ENCODE measurements at places on chromosomes 6 and 20.

- DNase-seq, result no peak
Measured at GRCh38 chr6:5507131-5507681, 245.9 kb downstream of the FARS2 start.

- DNase-seq, result no peak
Measured at GRCh38 chr6:136639702-136640101, 89.5 kb upstream of the MAP7 start.

- no peak for DNase-seq
Measured at GRCh38 chr6:131205481-131206244, 70.4 kb downstream of the AKAP7 start.

GRCh38 chr20:24368253-24368652, 101.2 kb upstream of the SYNDIG1 start:
- DNase-seq, result no peak

GRCh38 chr20:49888212-49889000, 26.9 kb downstream of the SPATA2 start:
- peak; percentile 35 for DNase-seq

- no peak for DNase-seq
Measured at GRCh38 chr6:84224251-84224650, 3.2 kb downstream of the CEP162 start.

DNA sequence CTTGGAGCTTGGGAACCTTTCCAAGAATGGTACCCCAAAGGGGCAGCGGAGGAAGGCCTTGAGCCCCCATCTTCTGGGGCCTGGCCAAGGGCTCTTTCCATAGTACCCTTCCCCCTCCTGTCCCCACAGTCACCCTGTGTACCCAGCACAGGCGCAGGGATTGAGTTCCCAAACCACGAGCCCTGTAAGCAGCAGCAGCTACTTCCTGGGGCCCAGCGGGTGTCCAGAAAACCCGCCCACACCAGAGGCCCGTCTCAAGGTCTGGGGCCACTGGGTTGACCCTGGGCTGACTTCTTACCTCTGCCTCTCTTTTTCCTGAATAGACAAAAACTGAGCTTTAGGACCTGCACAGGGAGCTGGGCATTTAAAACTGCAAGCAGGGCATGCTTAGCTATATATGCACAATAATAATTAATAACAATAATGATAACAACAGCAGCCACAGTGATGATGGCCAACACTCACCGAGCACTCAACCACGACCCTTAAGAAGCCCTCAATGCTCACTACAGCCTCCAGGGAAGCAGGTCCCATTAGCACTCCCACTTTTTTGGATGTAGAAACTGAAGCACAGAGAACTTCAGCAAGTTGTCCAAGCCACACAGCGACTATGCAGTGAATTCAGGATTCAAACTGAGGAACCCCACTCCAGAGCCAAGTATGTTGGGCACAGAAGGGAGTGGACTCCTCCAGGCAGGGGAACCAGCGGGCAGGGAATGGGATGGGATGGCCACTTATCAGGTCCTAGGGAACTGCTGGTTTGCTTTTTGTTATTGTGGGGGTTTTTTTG, 14.5 kb downstream of the NOL4L start:
- DNase-seq, result no peak

GRCh38 chr20:31560746-31561598, 44.1 kb upstream of the ID1 start:
- DNase-seq, result no peak
